ENCODE measurements at places on chromosomes 4 and X. TPM values are rescaled to one million over a fixed set of nuclear protein-coding genes. Genes with fewer than 3 reads are reported as not detected.

DNA sequence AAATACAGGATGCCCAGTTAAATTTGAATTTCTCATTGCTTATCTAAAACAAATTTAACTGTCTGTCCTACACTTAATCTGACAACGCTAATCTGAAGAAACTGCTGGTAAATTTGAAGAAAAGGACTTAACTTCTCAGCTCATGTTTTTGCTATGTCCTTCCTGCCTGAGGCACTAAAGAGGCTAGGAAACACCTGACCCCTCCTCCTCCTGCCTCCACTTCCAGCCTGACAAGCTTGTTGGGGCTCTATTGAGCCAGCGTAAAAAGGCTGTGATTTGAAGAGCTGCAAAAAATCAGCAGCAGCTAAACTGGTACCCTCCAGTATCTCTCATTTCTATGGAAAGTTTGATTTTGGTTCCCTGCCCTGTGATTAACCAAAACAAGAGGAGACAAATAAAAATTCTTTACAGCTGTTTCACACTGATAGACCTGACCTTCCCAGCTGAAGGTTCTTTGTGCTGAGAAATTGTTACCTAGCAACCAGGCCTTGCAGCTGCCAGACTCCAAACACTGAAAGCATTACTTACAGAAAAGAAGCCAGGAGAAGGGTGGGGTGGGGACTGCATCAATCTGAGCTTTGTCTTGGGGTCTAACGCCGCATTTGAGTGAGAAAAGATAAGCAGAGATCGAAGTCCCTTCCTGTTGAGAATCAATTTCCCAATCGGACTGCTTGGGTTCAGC lies 35.0 kb downstream of the DCX start:
- DNase-seq: no peak

DNA sequence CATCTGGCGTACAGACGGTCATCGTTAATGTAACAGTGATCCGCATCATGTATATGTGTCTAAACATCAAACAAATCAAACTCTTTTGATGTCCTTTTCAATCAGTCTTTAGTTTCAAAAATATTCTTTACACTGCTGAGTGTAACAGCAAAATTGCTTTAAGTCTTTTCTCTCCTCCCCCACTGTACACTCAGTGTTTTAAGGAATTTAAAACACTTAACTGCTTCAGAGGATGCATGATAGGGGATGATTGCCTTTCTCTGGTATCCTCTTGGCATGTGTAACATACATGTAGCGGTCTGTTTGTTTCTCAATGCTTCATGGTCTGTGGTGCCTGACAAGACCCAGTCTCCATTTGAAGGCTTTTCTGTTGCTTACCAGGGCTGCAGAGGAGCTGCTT lies 41.6 kb downstream of the LIMCH1 start:
- no peak for DNase-seq

GRCh38 chrX:133741303-133741702 lies 244.1 kb downstream of the GPC3 start:
- no peak for DNase-seq

GRCh38 chr4:38413524-38414341 lies 250.3 kb upstream of the KLF3 start:
- DNase-seq: no peak

DNA sequence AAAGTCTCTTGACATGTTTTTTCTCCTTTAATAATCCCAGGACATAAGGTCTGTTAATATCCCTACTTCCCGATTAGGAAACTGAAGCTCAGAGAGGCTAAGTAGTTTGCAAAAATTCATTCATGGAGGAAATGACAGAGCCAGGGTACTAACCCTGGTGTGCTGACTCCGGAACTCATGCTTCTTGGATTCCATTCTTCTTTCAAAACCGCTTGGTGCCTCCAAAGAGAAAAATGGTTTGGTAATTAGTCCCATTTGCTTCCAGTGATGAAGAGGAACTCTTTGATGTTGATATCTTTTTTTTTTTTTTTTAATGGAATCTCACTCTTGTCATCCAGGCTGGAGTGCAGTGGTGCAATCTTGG lies 146.9 kb downstream of the PALLD start:
- no peak for DNase-seq

VGLL1 gene
- total RNA-seq: not detected

DNA sequence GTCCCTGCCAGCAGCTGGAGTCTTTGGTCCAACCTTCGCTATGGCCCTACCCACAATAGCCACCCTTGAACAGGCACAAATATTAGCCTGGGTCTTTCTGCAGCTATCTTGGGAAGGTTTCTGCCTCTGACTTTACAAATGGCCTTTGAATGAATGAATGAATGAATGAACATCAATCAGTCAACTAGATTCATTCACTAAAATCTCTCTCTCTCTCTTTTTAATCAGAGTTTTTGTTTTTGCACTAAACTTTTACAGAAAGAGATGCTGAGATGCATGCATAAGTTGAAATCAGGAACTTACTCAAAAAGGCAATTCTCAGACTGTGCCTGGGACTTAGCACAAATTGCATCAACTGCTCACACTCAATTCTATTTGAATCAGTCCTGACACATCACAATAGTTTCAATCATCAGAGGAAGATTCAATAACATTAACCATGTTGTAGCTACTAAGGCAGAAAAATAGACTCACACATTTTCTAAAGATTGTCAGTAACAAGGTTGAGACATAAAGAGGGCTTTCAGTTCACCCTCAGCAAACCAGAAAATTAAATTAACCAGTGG lies 55.0 kb downstream of the ANXA3 start:
- DNase-seq: no peak

DNA sequence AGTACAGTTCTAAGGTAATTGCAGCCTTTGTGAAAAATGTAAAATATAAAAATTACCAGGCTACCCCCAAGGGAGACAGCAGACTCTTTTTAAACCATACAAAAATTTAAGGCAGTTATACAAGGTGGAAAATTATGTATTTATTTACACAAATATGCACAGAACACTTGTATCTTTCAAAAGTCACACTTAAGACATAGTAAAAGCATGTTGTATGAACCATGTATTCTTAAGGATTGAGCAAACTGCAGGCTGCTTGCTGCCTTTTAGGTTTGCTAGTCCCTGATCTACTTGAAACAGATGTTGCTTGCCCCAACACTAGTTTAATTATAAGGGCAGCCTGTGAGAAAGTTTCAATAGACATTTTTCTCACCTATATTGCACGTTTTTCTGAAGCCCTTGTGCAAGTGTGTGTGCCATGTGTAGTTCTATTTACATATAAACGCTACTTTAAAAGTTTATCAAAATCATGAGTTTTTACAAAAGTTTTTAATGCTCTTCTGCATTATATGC lies 72.8 kb downstream of the PRSS12 start:
- DNase-seq: no peak

- no peak for DNase-seq
Observed at GRCh38 chrX:72352786-72353185, 47.1 kb upstream of the CITED1 start.

GRCh38 chrX:23936180-23936579 lies 28.4 kb downstream of the CXorf58 start:
- DNase-seq: no peak

- no peak for DNase-seq
Observed at GRCh38 chrX:46587158-46587557, 13.6 kb downstream of the CHST7 start.

ANKRD17 gene
- 84.8 TPM for total RNA-seq

MED14 gene
- 47.0 TPM for total RNA-seq

GRCh38 chr4:95198961-95199360 lies 349.8 kb downstream of the UNC5C start:
- DNase-seq: no peak

GRCh38 chrX:75131973-75132627 lies 24.0 kb downstream of the ABCB7 start:
- no peak for DNase-seq

DNA sequence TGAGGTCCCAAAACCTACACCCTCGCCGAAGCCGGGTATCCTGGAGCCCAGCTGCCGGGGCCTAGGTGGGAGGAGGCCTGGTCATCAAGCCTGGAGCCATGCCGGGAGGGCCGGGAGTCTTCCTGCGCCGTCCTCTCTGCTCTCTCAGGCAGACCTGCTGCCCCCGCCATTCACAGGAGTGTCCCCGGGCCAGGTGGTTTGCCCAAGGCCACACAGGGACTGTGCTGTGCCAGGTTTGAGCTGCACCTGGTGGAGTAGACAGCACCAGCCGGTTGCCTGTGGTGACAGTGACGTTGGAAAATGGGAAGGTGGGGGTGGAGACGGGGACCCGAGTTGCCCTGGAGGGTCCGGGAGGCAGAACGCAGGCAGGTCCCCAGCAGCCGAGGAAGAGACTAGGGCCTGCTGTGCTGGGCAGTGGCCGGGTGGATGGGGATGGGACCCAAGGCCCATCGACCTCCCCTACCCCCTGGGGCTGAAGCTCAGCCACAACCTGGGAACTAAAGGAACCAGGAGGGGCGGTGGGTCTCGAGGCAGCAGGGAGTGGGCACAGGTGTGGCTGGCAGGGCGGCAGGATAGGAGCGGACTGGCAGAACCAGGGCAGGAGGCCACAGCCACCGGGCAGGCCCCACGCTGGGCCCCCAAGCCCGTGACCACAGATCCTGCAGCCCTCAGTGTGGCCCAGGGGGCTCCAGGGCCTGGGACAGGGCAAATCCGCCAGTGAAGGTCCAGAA lies 9.5 kb downstream of the DOK7 start:
- no peak for DNase-seq

- no peak for DNase-seq
Observed at GRCh38 chr4:114208574-114209151, 229.2 kb upstream of the ARSJ start.

Data from sciatic nerve (tissue), 2 donors.